ENCODE measurements at places on chromosomes 7 and 10.

GRCh38 chr10:75347186-75347585 lies 54.4 kb downstream of the ZNF503 start:
- no peak for DNase-seq
- no peaks in the 10 kb centered on the region for H3K4me1 ChIP-seq
- peaks cover 2% of the 10 kb centered on the region for H3K27me3 ChIP-seq
- H3K27ac ChIP-seq: no peak overlapping the region
- no peaks in the 10 kb centered on the region for H3K36me3 ChIP-seq

GRCh38 chr10:86955501-86956194 lies 1.8 kb downstream of the MMRN2 start:
- no peaks in the 10 kb centered on the region for H3K4me1 ChIP-seq
- H3K27me3 ChIP-seq: no peaks in the 10 kb centered on the region

DNA sequence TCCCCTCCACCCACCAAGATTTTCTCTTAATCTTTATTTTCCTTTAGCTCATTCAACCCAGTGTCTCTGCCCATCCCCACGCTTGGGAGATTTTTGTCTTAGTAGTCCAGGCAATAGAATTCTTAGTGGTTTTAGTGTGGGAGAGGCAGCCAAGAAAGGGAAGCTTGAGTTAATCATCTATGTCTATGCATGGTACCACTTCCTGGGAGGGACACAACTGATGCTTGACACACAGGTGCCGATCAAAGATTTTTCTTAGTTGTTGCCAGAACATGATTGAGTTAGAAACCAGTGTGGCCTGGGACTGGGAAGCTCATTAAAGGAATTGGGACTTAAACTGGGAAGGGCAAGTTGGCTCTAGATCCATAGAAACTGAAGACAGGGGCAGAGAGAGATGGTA lies 3.1 kb downstream of the STRA8 start:
- peaks cover 10% of the 10 kb centered on the region for H3K4me1 ChIP-seq
- H3K27ac ChIP-seq: peak overlapping the region; percentile 58
- H3K27me3 ChIP-seq: peaks cover 4% of the 10 kb centered on the region
- no peak for DNase-seq
- no peaks in the 10 kb centered on the region for H3K36me3 ChIP-seq

- no peak overlapping the region for H3K4me3 ChIP-seq
- H3K27me3 ChIP-seq: peaks cover 7% of the 10 kb centered on the region
- no peak overlapping the region for H3K27ac ChIP-seq
- no peaks in the 10 kb centered on the region for H3K4me1 ChIP-seq
- DNase-seq: no peak
Observed at GRCh38 chr7:28579571-28579970, 167.3 kb downstream of the CREB5 start.

All from T-helper 2 cell treated with Interferon-gamma antibody and Interleukin-4, amounts not matched to agents 5 μg/mL and 100 μg/mL, for 36 hours (primary cell).